ENCODE measurements at places on chromosomes 1 and 21.

DNA sequence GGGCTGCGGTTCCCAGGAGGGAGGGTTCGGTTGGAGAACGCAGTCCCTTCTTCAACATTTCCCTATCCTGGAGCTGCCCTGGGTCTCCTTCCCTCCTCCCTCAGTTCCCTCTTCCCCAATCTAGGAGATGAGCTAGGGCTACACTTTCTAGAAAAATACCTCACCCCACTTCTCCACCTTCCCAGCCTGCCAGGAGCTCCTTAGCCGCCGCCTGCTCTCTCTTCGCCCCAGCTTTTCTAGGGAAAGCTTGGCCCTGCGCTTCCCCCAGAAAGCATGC is 488 bp upstream of the ADAMTS1 start:
- DNase-seq, result no peak

DNA sequence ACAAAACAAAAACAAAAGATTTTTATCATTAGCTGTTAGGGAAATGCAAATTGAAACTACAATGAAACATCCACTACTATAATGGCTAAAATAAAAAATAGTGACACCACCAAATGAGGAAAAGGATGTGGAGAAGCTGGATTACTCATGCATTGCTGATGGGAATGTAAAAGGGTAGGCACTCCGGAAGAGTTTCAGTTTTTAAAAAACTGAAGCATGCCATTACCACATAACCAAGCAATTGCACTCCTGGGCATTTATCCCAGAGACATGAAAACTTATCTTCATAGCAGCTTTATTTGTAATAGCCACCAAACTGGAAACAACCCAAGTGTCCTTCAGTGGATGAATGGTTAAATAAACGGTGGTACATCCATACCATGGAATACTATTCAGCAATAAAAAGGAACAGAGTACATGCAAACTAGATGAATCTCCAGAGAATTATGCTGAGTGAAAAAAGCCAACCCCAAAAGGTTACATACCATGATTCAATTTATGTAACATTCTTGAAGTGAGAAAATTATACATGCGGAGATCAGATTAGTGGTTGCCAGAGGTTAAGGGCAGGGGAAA is 14.5 kb upstream of the CFAP298 start:
- DNase-seq, result no peak

GRCh38 chr1:98797506-98797905 is 136.0 kb downstream of the SNX7 start:
- DNase-seq, result no peak

- no peak for DNase-seq
These were observed 34.3 kb upstream of the EDEM3 start for GRCh38 chr1:184788970-184789369.

DNA sequence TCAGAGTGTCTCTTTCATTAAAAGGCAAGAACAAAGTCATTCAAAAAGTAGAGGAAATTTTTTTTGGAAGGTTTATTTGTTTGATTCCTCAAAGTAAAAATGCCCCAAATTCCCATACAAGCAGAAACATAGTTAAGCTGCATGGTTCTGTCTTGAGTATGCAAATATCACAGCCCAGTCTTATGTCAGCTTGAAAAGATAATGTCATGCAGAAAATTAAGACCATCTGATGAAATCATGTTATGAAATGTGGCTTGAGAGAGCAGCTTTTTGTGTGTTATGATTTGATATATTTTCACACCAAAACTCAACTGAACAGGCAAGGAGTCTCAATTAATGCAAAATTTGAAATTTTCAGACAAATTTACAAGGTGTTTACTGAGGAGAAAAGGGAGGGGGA is 411.0 kb downstream of the LMO4 start:
- no peak for DNase-seq

DNA sequence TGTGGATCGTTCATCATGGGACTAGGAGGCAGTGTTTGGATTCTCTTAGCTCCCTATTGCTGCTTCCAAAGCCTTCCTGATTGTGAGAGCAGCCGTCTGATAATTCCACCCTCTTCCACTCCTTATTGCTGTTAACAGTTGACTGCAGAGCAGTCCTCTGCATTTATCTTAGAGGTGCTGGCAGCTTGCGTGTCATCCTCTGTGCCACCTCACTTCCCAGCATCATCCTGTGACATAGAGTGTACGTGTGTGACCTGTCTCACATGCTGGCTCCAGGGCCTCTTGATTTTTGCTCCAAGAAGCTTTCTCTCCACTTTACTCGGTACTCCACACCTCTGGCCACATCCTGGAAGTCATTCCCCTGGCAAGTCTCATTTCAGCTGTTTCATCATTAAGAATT is 53.0 kb upstream of the DYNLT5 start:
- DNase-seq, result no peak
